ENCODE measurements at places on chromosomes 4 and X. TPM values are rescaled to one million over a fixed set of nuclear protein-coding genes. Genes with fewer than 3 reads are reported as not detected.

- DNase-seq: peak; percentile 78
Observed at GRCh38 chr4:147822128-147822527, 90.2 kb downstream of the ARHGAP10 start.

DNA sequence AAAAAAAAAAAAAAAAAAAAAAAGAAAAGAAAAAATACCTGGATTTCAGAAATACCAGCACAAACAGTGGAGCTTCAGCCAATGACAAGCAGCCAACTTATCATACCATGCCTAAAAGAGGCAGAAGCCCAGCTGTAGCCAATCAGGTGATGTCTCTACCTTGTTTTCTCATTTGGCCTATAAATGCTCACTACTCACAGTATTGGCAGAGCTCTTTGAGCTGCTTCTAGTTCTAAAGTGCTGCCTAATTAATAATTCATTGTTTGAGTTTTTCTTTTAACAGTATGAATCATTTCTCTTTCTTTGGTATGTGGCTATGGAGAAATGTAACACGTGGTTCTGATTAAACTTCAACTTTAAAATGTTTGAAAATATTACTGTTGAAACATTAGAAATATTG, 188.8 kb upstream of the TECRL start:
- DNase-seq: no peak

The TBC1D8B gene
- total RNA-seq: 21.7 TPM

DNA sequence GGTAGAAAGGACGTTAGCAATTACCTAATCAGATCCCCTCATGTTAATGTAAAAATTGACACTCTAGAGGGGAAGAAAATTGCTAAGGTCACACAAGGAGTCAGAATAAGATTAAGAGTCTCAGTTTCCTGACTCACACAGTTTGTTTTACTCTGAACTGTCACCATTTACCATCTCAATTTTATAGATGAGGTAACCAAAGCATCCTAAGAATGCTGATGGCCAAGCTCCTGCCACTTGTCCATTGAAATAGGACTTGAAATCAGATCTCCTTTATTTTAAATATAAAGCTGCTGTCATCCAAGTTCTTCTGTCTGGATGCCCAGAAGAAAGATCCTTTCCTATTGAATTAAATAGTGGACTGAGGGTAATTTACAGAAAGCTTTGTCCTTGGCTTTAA, 114.8 kb upstream of the VAMP7 start:
- DNase-seq: no peak

GRCh38 chrX:63918611-63919010, 133.6 kb upstream of the ARHGEF9 start:
- DNase-seq: no peak

The CWH43 gene
- total RNA-seq: 1.9 TPM

DNA sequence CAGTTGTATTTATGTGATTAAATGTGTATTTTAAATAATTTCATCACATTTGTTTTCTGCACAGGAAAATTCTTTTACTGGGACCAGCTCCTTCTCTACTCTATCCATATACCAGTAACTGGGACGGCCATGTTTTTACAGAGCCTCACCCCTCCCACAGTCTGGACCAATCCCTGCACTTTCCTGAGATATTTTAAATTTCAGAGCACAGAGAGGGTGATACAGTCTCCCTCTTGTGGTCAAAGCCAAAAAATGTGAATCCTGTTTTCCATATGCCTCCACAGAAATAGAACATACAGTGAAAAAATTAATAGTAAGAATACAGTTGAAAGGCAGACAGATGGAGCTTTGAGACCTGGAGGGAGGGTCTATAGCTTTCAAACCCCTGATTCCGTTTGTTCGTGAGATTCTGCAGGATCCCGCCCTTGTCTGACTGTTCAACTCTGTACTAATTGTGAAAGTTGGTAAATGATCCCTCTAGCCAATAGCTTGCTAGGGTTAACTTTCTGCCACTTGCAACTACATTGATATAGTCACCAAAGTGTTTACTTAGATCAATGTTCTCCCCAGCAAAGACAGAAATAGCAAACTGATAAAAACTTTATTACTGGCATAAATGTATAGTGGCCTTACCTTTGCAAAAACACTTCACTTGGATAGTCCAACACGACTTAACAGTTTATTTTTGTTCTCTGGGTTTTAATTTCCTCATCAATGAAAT, 172.2 kb downstream of the PPARGC1A start:
- DNase-seq: no peak

- no peak for DNase-seq
Observed at GRCh38 chrX:148316446-148316845, 184.0 kb upstream of the AFF2 start.

The CT45A5 gene
- total RNA-seq: 0.72 TPM

The RHOXF2 gene
- total RNA-seq: 0.96 TPM

DNA sequence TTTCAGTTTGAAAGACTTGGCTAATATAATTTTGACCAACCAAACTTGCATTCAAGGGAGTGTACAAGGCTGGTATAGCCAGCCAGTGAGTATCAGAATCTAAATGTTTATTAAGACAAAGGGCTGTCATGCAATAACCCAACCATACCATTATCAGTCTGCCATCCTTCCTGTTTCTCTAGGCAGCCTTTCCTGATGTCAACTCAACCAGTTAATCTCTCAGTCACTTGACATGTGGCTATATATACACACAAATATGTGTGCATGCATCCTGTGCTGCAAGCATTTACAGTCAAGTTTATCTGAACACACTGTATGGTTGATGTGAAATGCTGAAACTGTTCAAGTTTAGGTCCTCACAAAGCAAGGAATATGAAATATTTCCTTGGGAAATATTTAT, 17.2 kb downstream of the BTK start:
- no peak for DNase-seq

GRCh38 chr4:7862561-7863192, 77.0 kb downstream of the AFAP1 start:
- DNase-seq: no peak

DNA sequence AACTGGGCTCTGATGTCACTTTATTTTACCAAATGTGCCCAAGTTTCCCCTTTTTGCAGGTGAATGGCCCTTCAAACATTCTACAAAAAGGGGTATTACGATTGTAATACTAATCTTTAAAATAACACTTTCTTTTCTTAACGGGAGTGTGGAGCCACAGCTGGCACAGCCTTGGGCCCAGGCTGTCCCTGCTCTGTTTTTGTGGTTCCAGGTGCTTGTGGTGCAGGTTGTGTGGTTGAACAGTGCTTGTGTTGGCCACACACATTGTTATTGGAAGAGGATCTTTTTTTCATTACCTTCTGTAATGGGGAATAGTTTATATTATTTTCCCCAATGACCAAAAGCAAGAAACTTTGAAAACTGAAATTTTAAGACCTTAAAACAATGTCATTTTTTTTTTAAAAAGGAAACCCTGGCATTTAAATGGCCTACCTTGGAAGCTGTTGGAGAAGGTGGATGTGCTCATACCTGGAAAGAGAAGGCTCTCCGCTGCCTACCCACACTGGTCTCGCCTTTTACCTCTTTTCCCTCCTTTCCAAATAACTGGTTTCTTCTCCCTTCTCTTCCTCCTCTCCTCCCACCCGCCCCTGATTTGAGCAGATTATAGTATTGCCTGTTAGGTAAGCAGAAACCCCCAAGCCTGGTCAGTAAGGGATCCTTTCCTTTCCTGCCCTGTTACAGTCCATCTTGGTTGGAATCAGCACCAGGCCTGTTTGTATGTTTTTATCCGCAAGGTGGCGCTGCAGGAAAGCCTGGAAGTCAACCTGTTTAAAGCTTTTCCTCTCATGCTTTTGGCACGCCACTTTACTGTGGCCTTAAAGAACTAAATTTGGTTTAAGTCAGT, 28.6 kb downstream of the HADH start:
- peak; percentile 86 for DNase-seq

DNA sequence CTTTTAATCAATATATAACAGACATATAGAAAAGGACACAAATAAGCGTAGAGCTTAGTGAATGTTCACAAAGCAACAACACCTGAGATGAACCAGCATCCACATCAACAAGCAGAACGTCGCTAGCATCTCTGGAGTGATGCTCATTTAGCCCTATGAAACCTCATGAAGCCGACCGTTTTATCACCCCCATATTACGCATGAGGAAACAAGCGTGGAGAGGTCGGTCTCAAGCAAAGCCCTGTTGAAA, 524 bp upstream of the RPS3A start:
- no peak for DNase-seq

The FRG2 gene
- not detected for total RNA-seq

The ZAR1 gene
- total RNA-seq: 0.48 TPM

DNA sequence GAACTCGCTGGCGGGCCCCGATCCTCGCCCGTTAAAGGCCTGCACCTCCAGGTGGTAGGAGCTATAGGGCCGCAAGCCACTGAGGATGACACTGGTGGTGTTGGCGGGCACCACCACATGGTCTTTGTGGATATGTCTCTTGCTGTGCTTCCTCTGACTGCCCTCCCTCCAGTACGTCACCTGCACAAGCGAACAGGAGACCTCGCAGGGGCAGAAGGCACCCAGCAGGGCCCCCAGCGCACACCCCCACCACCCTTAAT, 20.7 kb downstream of the L1CAM start:
- DNase-seq: no peak

DNA sequence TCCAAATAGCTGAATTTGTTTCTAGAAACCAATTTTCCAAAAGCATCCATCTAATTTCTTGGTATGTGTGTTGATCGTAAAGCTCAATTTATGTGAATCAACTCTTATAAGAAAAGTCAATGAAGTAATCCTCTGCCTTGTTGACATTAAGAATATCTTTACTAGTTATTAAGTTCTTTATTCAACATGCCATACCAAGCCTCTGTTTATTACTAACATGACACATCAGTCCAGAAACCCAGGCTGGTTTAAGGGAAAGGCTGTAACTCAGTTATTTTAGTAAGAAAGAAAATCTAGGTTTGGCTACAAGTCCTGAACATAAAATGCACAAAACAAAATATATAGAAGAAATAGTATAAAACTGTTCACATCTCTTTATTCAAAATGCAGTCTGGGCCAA, 48.0 kb downstream of the KLHL34 start:
- peak; percentile 76 for DNase-seq

The C1QTNF7 gene
- 52.7 TPM for total RNA-seq

The ARHGAP24 gene
- total RNA-seq: 124 TPM

DNA sequence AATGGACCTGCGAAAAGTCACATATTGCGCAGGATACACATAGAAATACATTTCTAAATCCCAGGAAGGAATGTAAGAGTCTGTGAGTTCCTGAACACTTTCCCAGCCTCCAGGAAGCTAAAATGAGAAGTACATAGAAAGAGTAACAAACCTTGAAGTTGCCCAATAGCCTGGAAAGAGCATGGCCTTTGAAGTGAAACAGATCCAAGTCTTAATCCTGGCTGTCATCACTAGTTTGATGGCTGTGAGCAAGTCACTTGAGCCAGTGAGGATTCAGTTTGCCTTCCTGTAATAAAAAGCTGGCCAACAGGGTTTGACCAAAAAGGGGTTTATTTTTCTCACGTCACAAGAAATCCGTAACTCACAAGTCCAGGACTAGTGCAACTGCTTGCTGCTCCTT, 69.8 kb downstream of the ARHGEF38 start:
- peak; percentile 62 for DNase-seq

The RAB40AL gene
- total RNA-seq: 2.2 TPM

The CACNA1F gene
- not detected for total RNA-seq

The MTTP gene
- 5.1 TPM for total RNA-seq

The TRIM2 gene
- total RNA-seq: 28.9 TPM

DNA sequence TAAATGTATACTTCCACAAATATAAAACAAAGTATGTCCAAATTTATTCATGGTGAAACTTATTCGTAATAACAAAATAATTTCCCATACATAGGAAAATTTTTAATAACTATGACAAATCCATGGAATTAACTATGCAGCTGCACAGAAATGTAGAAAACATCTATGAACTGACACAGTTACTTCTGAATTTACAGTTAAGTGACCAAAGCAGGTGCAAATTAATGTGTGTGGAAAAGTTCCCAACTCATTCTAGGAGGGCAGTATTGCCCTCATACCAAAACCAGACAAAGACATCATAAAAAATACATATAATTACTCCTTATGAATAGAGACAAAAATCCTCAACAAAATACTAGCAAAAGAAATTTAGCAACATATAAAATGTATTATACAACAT, 12.5 kb downstream of the LDOC1 start:
- no peak for DNase-seq

DNA sequence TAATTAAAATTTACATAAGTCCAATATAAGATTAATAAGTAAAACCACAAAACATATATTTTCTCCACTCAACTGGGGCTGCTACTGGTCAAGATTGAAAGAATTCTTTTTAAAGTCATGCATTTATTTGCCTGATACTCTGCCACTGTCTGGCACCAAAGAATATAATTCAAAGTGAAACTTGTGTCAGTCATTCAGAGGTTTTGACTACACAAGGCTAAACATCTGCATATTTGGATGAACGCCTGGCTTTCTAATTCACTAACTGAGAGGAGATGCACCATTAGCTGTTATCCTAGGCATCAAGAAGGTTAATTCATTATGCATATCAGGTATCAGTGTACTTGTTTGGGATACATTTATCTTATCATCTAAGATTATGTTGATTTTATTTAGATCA, 598.5 kb downstream of the CENPC start:
- DNase-seq: no peak

GRCh38 chr4:112284662-112285411, 867 bp downstream of the TIFA start:
- peak; percentile 61 for DNase-seq

GRCh38 chr4:85755285-85755684, 280.3 kb downstream of the ARHGAP24 start:
- DNase-seq: no peak

GRCh38 chrX:68710870-68711576, 63.6 kb downstream of the STARD8 start:
- no peak for DNase-seq

The PAGE2B gene
- not detected for total RNA-seq

GRCh38 chr4:6391186-6391851, 81.1 kb downstream of the PPP2R2C start:
- DNase-seq: no peak

- DNase-seq: no peak
Observed at GRCh38 chr4:185339941-185340340, 55.8 kb downstream of the LRP2BP start.

GRCh38 chr4:2177443-2178093, 64.4 kb downstream of the HAUS3 start:
- no peak for DNase-seq

The MID1 gene
- total RNA-seq: 56.8 TPM

GRCh38 chrX:14173873-14174272, 144.2 kb upstream of the GEMIN8 start:
- DNase-seq: no peak

- peak; percentile 30 for DNase-seq
Observed at GRCh38 chr4:16995451-16995850, 97.0 kb upstream of the LDB2 start.

DNA sequence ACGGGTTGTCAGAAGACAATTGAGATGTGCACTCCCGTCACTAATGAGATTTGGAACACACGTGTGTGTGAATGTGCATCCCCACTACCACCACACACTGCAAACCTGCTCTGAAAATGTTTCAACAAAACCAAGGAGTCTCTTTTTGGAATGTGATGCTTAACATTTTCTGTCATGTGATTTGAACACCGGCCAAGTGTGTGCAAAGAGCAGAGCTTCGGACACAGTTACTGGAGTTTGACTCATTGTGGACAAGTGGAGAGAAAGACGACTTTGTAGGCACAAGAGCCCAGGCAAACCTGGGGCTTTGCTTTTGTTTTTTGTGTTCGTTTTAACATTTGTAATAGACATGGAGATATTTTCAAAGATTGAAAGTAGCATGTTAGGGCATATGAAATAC, 49.2 kb downstream of the CCKAR start:
- peak; percentile 21 for DNase-seq

- DNase-seq: no peak
Observed at GRCh38 chrX:15430076-15430475, 45.9 kb upstream of the VEGFD start.

The PRDM5 gene
- total RNA-seq: 48.9 TPM

GRCh38 chr4:102641793-102642192, 119.0 kb downstream of the MANBA start:
- no peak for DNase-seq

Data from umbilical cord (tissue), 2 donors.